ENCODE measurements at places on chromosomes 11 and 22. TPM values are rescaled to one million over a fixed set of nuclear protein-coding genes. Genes with fewer than 3 reads are reported as not detected.

BTG4 gene
- total RNA-seq: not detected

KRTAP5-2 gene
- total RNA-seq: not detected

FAM83F gene
- not detected for total RNA-seq

OR2D2 gene
- total RNA-seq: not detected

OR52D1 gene
- total RNA-seq: not detected

NLRP10 gene
- 6.0 TPM for total RNA-seq

VSIG2 gene
- total RNA-seq: not detected

FXYD2 gene
- total RNA-seq: not detected

LRRC56 gene
- total RNA-seq: 0.83 TPM

ST14 gene
- not detected for total RNA-seq

OAF gene
- total RNA-seq: 134 TPM

PYGM gene
- total RNA-seq: not detected

MYOD1 gene
- total RNA-seq: not detected

DNA sequence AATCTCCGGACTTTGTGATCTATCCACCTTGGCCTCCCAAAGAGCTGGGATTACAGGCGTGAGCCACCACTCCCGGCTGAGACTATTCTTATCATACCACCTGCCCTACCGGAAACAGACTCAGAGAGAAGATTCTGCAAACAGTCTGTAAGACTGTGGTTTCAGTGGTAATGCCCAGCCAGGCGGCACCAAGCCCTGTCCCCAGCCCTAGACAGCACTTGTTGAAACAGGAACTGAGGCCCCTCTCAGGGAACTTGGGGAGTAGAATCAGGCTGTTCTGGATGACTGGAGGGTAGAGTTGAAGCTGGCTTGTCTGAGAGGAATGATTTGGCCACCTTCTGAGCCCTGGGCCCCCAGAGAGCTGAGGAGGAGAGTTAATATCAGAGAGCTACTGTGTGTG is 1.3 kb upstream of the INSC start:
- no peak overlapping the region for H3K4me3 ChIP-seq
- H3K27ac ChIP-seq: no peak overlapping the region
- DNase-seq: no peak
- H3K27me3 ChIP-seq: peaks cover 2% of the 10 kb centered on the region
- H3K36me3 ChIP-seq: no peaks in the 10 kb centered on the region
- H3K4me1 ChIP-seq: peaks cover 9% of the 10 kb centered on the region

DNA sequence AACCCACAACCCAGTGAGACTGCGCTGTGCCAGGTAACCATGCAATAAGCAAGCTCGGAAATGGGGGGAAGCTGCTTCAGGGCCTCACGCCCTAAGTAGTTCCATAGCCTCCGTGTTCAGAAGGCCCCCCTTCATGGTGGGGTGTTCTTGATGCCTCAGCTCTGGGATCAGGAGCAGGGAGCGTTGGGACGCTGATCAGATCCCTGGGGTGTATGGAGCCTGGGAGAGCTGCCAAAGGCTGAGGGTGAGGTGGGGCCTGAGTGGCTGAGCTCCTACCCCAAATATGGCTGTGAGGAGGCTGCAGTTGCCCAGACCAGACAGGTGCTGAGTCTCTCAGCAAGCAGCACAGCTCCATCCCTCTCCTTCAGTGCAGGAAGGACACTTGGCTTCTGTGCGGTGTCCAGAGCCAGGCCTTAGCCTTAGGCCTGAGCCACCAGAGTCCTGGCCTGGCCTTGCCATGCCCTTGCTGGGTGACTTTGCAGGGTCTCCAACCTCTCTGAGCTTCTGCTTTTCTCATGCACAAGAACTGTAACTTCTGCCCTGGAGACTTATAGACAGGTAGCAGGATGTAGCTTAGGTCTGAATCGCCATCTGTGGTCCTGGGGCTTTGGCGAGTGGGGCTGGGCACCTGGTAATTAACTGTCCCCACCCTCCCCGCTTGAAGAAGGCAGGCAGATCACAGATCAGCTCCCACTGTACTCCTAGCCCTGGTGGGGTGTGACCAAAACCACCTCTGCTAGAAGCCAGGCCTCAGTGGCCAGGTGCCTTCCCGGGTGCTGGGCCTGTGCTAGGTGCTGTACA is 5.3 kb downstream of the MMP11 start:
- no peak overlapping the region for H3K4me3 ChIP-seq
- peaks cover 33% of the 10 kb centered on the region for H3K4me1 ChIP-seq
- H3K27ac ChIP-seq: no peak overlapping the region
- no peak for DNase-seq

GRCh38 chr22:17057959-17058814 is 26.6 kb upstream of the IL17RA start:
- H3K36me3 ChIP-seq: no peaks in the 10 kb centered on the region
- H3K4me1 ChIP-seq: peaks cover 5% of the 10 kb centered on the region
- H3K27ac ChIP-seq: no peak overlapping the region
- peaks cover 2% of the 10 kb centered on the region for H3K27me3 ChIP-seq
- H3K4me3 ChIP-seq: no peak overlapping the region

DNA sequence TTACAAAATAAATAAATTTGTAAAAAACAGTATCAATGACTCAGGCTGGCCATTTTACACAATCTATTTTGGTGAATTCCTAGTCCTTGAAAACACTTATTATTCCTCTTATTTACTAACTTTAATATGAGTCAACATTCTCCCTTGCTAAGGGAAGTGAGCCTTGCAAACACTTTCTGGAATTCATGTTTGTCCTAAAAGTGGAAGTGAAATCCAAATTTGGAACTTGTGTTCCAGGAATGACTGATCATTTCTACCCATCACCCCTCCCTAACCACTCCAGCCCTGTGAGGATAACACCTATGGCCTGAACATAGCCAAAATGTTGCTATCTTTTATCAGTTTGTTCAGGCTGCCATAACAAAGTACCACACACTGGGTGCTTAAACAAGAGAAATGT is 83.1 kb downstream of the OR5AK2 start:
- no peak overlapping the region for H3K4me3 ChIP-seq
- no peaks in the 10 kb centered on the region for H3K36me3 ChIP-seq
- peaks cover 36% of the 10 kb centered on the region for H3K4me1 ChIP-seq
- peak overlapping the region; percentile 66 for H3K27ac ChIP-seq

GRCh38 chr11:67416416-67417335 is 1.2 kb downstream of the CARNS1 start:
- H3K27ac ChIP-seq: no peak overlapping the region
- peaks cover 17% of the 10 kb centered on the region for H3K27me3 ChIP-seq
- no peak for DNase-seq

GRCh38 chr11:65657426-65657825 is 5.3 kb downstream of the RELA start:
- peaks cover 41% of the 10 kb centered on the region for H3K36me3 ChIP-seq
- H3K27ac ChIP-seq: peak overlapping the region; percentile 28
- H3K4me3 ChIP-seq: no peak overlapping the region
- no peak for DNase-seq

GRCh38 chr22:48307931-48308330 is 1519.7 kb downstream of the BRD1 start:
- H3K4me1 ChIP-seq: no peaks in the 10 kb centered on the region
- H3K27me3 ChIP-seq: peaks cover 2% of the 10 kb centered on the region
- H3K27ac ChIP-seq: no peak overlapping the region
- H3K4me3 ChIP-seq: no peak overlapping the region
- no peak for DNase-seq

GRCh38 chr11:130738611-130739010 is 177.7 kb downstream of the SNX19 start:
- peak overlapping the region; percentile 98 for H3K27ac ChIP-seq
- H3K4me1 ChIP-seq: peaks cover 46% of the 10 kb centered on the region
- DNase-seq: peak; percentile 78
- peaks cover 43% of the 10 kb centered on the region for H3K36me3 ChIP-seq
- peak overlapping the region; percentile 84 for H3K4me3 ChIP-seq

GRCh38 chr22:25735650-25736049 is 6.3 kb upstream of the MYO18B start:
- no peaks in the 10 kb centered on the region for H3K4me1 ChIP-seq
- H3K36me3 ChIP-seq: no peaks in the 10 kb centered on the region
- no peak for DNase-seq
- peaks cover 2% of the 10 kb centered on the region for H3K27me3 ChIP-seq
- H3K4me3 ChIP-seq: no peak overlapping the region

GRCh38 chr22:29700206-29700899 is 19.4 kb upstream of the CABP7 start:
- peak overlapping the region; percentile 47 for H3K4me3 ChIP-seq
- no peaks in the 10 kb centered on the region for H3K36me3 ChIP-seq
- DNase-seq: peak; percentile 16
- H3K4me1 ChIP-seq: peaks cover 27% of the 10 kb centered on the region
- H3K27me3 ChIP-seq: peaks cover 24% of the 10 kb centered on the region

- no peaks in the 10 kb centered on the region for H3K36me3 ChIP-seq
- no peak overlapping the region for H3K27ac ChIP-seq
- no peaks in the 10 kb centered on the region for H3K27me3 ChIP-seq
- H3K4me1 ChIP-seq: no peaks in the 10 kb centered on the region
- no peak for DNase-seq
Measured at GRCh38 chr11:5038341-5038740, 8.0 kb upstream of the OR52J3 start.

DNA sequence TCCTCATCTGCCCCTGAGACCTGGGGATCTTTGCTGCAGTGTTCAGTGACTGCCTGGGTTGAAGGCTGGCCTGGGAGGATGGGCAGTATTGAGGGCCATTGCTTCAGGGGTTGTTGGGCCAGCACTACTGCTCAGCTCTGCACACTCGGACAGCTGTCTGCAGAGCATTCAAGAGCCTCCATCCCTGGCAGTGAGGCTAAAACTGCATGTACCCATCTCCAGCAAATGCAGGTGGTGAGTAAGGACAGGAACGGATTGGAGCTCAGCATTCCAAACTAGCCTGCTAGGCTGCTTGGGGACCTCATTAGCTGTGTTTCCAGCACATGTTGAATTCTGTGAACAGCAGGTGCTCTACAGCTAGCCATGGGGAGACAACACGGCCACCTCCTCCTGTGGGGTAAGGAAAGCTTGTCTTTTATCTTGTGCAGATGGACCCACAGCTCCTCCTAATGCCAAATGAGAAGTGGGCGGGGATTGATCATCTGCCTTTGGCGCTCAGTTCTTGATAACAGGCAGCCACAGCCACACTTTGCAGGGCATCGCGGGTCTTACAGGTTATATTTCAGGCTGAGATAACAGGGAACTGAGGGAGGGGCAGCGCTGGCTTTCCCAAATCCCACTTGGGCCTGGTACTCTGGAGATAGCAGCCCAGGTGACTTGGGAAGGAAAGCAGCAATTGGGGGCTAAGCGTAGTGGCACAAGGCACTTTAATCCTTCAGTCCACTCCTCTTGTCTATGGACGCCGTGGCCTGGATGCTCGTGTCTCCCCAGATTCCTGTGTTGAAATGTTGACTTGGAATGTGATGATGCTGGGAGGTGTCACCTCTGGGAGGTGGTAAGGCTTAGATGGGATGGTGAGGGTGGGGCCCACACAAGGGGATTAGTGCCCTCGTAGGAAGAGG is 254.5 kb upstream of the B3GAT1 start:
- DNase-seq: no peak
- no peaks in the 10 kb centered on the region for H3K36me3 ChIP-seq
- no peaks in the 10 kb centered on the region for H3K4me1 ChIP-seq
- H3K4me3 ChIP-seq: no peak overlapping the region

DNA sequence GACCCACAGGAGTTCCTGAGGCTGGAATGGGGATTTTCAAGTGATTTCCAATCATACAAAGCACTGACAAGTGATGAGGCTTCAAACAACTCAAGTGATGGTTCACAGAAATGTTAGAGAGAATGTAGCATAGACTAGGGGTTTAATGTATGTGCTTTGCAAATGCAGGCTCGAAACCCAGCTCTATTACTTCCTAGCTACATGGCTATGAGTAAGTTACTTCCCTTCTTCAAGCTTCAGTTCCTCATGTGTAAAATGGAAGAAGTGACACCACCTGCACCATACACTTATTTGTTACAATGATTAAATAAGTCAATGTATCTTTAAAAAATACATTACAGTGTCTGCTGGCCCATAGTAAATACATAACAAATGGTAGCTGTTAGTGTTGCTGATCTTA is 139.8 kb downstream of the CCDC81 start:
- no peak for DNase-seq
- H3K4me3 ChIP-seq: no peak overlapping the region
- no peaks in the 10 kb centered on the region for H3K36me3 ChIP-seq
- H3K27ac ChIP-seq: no peak overlapping the region
- no peaks in the 10 kb centered on the region for H3K27me3 ChIP-seq

GRCh38 chr11:15987046-15987445 is 369.3 kb downstream of the SOX6 start:
- H3K4me3 ChIP-seq: no peak overlapping the region
- no peak overlapping the region for H3K27ac ChIP-seq
- no peaks in the 10 kb centered on the region for H3K36me3 ChIP-seq

- DNase-seq: no peak
- H3K27ac ChIP-seq: no peak overlapping the region
- H3K4me3 ChIP-seq: no peak overlapping the region
Measured at GRCh38 chr11:25596701-25597100, 735.2 kb upstream of the ANO3 start.

- no peaks in the 10 kb centered on the region for H3K27me3 ChIP-seq
- H3K4me3 ChIP-seq: no peak overlapping the region
- H3K27ac ChIP-seq: no peak overlapping the region
Measured at GRCh38 chr11:101707477-101707876, 123.7 kb upstream of the TRPC6 start.

- H3K27ac ChIP-seq: no peak overlapping the region
- peaks cover 19% of the 10 kb centered on the region for H3K36me3 ChIP-seq
- H3K4me1 ChIP-seq: no peaks in the 10 kb centered on the region
- H3K4me3 ChIP-seq: no peak overlapping the region
- H3K27me3 ChIP-seq: no peaks in the 10 kb centered on the region
Measured at GRCh38 chr22:48954781-48955311, 872.8 kb downstream of the BRD1 start.

DNA sequence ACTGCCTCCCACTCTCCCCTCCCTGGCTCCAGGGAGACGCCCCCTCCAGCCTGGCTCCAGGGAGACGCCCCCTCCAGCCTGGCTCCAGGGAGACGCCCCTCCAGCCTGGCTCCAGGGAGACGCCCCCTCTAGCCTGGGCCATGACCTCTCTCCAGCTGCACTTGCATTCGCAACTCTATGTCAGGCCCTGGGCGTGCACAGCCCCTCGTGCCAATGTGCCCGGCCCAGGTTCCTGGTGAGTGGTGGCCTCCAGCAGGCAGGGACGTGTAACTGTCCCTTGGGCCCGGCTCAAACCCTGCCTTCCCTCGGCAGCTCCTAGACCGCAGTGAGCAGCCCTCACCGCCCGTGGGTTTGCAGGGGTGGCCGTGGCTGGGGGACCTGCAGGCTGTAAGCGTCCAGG is 6.9 kb downstream of the MUC6 start:
- H3K27ac ChIP-seq: no peak overlapping the region
- H3K36me3 ChIP-seq: peaks cover 9% of the 10 kb centered on the region
- H3K4me1 ChIP-seq: no peaks in the 10 kb centered on the region
- no peak for DNase-seq
- H3K27me3 ChIP-seq: peaks cover 4% of the 10 kb centered on the region
- H3K4me3 ChIP-seq: no peak overlapping the region

DNA sequence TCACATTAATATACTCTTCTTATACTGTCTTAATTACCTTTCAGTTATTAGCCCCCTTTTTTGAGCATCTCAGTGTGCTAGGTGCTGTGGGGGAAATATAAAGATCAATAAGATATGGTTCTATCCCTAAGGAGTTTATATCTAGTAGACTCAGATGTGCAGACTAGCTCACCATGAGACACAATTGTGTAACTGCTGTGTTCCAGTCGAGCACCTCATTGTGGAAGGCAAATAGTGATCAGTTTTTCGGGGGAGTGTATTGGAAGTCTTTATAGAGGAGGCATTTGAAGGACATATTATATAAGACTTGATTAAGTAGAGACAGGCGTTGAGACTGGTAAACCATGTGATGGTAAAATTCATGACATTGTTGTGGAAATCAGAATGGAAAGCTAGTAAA is 11.8 kb downstream of the PDE3B start:
- H3K4me1 ChIP-seq: no peaks in the 10 kb centered on the region
- no peak for DNase-seq
- H3K4me3 ChIP-seq: no peak overlapping the region
- H3K27ac ChIP-seq: no peak overlapping the region
- H3K27me3 ChIP-seq: no peaks in the 10 kb centered on the region
- no peaks in the 10 kb centered on the region for H3K36me3 ChIP-seq

Measured in HFFc6 (cell line).